CD4-positive, CD25-positive, alpha-beta regulatory T cell (primary cell): ENCODE measurements at places on chromosomes 7 and 10. TPM values are rescaled to one million over a fixed set of nuclear protein-coding genes. Genes with fewer than 3 reads are reported as not detected.

The MYH16 gene
- total RNA-seq, result not detected

The TAF6 gene
- 47.1 TPM for total RNA-seq

The NEBL gene
- total RNA-seq, result 1.9 TPM

The SPDYE9 gene
- not detected for total RNA-seq

The LEP gene
- not detected for total RNA-seq
